Calu3 (cell line): ENCODE measurements at places on chromosomes 5 and 9.

- H3K27ac ChIP-seq, result no peak overlapping the region
- no peak overlapping the region for H3K4me3 ChIP-seq
- no peaks in the 10 kb centered on the region for H3K27me3 ChIP-seq
- peaks cover 40% of the 10 kb centered on the region for H3K4me1 ChIP-seq
- DNase-seq, result no peak
- peaks cover 13% of the 10 kb centered on the region for H3K36me3 ChIP-seq
Observed at GRCh38 chr5:168654211-168654721, 75.1 kb upstream of the PANK3 start.

DNA sequence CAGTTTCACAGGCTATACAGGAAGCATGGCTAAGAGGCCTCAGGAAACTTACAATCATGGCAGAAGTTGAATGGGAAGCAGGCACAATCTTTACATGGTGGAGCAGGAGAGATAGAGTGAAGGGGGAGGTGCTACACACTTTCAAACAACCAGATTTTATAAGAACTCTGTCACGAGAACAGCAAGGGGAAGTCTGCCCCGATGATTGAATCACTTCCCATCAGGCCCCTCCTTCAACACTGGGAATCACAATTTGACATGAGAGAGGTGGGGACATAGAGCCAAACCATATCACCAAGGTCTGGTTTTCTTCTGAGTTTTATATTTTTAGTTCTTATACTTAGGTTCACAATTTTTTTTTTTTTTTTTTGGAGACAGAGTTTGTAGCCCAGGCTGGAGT is 16.1 kb downstream of the ZCCHC9 start:
- no peak overlapping the region for H3K27ac ChIP-seq
- H3K4me1 ChIP-seq, result no peaks in the 10 kb centered on the region
- H3K36me3 ChIP-seq, result peaks cover 5% of the 10 kb centered on the region

DNA sequence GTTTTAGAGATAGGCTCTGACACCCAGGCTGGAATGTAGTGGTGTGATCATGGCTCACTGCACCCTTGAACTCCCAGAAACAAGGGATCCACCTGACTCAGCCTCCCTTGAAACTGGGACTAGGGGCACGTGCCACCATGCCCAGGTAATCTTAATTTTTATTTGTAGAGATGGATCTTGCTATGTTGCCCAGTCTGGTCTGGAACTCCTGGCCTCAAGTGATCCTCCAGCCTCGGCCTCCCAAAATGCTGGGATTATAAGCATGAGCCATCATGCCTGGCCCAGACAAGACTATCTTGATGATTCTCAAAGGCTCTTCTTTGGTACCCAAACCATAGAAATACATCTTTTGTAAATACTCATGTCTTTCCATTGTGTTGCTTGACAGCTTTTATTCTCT is 10.8 kb downstream of the OSMR start:
- no peaks in the 10 kb centered on the region for H3K27me3 ChIP-seq
- no peak overlapping the region for H3K4me3 ChIP-seq
- H3K4me1 ChIP-seq, result peaks cover 47% of the 10 kb centered on the region
- DNase-seq, result no peak
- no peak overlapping the region for H3K27ac ChIP-seq

- peaks cover 11% of the 10 kb centered on the region for H3K27me3 ChIP-seq
- DNase-seq, result no peak
- H3K4me1 ChIP-seq, result peaks cover 8% of the 10 kb centered on the region
- H3K36me3 ChIP-seq, result peaks cover 25% of the 10 kb centered on the region
- no peak overlapping the region for H3K4me3 ChIP-seq
- no peak overlapping the region for H3K27ac ChIP-seq
Observed at GRCh38 chr9:136355616-136356557, 7.7 kb downstream of the DNLZ start.

GRCh38 chr5:156331181-156331580 is 4.2 kb downstream of the SGCD start:
- H3K4me3 ChIP-seq, result no peak overlapping the region
- DNase-seq, result no peak
- H3K27ac ChIP-seq, result no peak overlapping the region
- H3K27me3 ChIP-seq, result no peaks in the 10 kb centered on the region

- H3K27ac ChIP-seq, result no peak overlapping the region
- DNase-seq, result no peak
- no peaks in the 10 kb centered on the region for H3K4me1 ChIP-seq
- H3K36me3 ChIP-seq, result no peaks in the 10 kb centered on the region
- H3K4me3 ChIP-seq, result no peak overlapping the region
Observed at GRCh38 chr9:99833735-99834134, 12.1 kb downstream of the NR4A3 start.

DNA sequence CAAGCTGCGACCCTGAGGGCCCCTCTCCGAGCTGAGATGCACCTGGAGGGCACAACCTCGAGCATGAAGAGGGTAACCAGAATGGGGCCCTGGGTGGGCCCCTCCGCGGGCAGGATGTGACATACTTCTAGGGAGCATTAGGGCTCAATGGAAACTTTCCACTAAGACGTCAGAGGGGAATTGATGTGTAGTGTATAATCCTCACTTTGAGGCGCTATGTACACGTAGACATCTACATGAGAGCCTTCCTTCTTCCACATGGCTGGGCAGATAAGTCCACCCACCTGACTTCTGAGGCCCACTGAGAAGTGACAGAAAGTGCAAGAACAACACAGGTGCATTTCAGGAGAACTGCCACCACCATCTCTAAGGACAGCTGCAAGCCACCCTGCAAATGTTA is 61.0 kb downstream of the DAP start:
- H3K4me3 ChIP-seq, result no peak overlapping the region
- peaks cover 60% of the 10 kb centered on the region for H3K4me1 ChIP-seq
- no peaks in the 10 kb centered on the region for H3K27me3 ChIP-seq

GRCh38 chr5:11733185-11733839 is 170.9 kb downstream of the CTNND2 start:
- DNase-seq, result no peak
- peak overlapping the region; percentile 5 for H3K4me3 ChIP-seq
- H3K27ac ChIP-seq, result no peak overlapping the region
- peaks cover 37% of the 10 kb centered on the region for H3K4me1 ChIP-seq

- no peak for DNase-seq
- no peaks in the 10 kb centered on the region for H3K27me3 ChIP-seq
- H3K27ac ChIP-seq, result no peak overlapping the region
- H3K4me1 ChIP-seq, result no peaks in the 10 kb centered on the region
- no peak overlapping the region for H3K4me3 ChIP-seq
- no peaks in the 10 kb centered on the region for H3K36me3 ChIP-seq
Observed at GRCh38 chr9:125508249-125508648, 198.8 kb downstream of the MAPKAP1 start.

DNA sequence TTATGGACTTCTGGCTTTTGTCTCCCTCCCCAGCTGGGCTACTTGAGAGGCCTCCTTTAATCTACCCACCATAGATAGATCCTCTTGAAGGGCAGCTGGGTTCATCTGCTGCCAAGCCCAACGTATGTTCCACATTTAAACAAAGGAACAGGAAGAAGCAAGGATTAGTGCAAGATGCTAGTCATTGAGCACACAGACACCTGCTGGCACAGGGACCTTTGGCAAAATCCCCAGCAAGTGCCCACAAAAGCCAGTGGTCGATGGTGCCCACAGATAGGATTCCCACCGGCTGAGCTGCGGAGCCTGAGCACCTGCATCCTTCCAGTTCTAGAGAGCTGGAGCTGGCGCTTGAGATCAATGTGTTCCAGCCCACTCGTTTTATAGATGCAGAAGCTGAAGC is 57.7 kb upstream of the SHB start:
- H3K27me3 ChIP-seq, result peaks cover 37% of the 10 kb centered on the region
- H3K4me3 ChIP-seq, result no peak overlapping the region
- no peak for DNase-seq
- no peak overlapping the region for H3K27ac ChIP-seq

- H3K27me3 ChIP-seq, result no peaks in the 10 kb centered on the region
- H3K4me3 ChIP-seq, result no peak overlapping the region
- H3K36me3 ChIP-seq, result no peaks in the 10 kb centered on the region
- peaks cover 6% of the 10 kb centered on the region for H3K4me1 ChIP-seq
- DNase-seq, result no peak
Observed at GRCh38 chr5:102283102-102283797, 12.8 kb downstream of the SLCO4C1 start.
